Activated CD8-positive, alpha-beta memory T cell treated with anti-CD3 and anti-CD28 coated beads for 1 hour (primary cell): ENCODE measurements at places on chromosomes 6 and 20.

DNA sequence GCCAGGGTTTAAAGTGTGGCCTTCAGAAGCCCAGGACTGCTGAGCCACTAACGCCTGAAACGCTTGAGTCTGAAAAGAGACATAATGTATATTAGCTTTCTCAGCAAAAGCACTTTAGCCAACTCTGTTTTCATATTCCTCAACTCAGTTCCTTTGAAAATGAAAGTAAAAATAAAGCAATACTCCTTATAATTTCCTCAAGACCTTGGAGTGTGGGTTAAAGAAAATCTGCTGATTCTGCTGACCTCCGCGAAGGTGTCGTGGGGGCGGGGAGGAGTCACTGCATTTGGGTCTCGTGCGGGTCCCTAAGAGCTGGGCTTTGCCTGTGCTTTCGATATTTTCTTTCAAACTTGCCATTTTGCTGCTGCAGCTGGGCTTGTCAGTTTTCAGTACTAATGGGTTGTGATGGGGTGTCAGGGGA lies 142.2 kb upstream of the ARID1B start:
- DNase-seq = no peak

DNA sequence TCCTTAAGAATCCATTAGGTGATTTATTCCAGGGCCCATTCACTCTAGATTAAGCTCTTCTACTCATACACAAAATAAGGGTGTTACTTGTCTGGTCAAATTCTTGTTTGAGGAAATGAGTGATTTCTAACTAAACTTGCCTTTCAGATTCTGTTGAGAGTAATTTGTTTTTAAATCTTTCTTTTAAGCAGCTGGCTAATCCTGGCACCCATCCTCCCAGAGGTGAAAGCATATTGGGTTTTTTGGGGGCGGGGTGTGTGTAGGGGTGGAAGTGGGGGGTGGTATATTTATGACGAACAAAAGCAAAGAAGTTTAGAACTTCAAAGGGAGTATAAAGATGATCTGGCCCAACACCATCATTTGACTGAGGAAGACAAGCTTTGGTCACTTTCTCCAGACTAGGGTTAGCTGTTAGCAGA lies 94.7 kb downstream of the RTN4IP1 start:
- no peak for DNase-seq

- DNase-seq = no peak
Measured at GRCh38 chr20:17541996-17542395, 10.8 kb upstream of the BFSP1 start.

DNA sequence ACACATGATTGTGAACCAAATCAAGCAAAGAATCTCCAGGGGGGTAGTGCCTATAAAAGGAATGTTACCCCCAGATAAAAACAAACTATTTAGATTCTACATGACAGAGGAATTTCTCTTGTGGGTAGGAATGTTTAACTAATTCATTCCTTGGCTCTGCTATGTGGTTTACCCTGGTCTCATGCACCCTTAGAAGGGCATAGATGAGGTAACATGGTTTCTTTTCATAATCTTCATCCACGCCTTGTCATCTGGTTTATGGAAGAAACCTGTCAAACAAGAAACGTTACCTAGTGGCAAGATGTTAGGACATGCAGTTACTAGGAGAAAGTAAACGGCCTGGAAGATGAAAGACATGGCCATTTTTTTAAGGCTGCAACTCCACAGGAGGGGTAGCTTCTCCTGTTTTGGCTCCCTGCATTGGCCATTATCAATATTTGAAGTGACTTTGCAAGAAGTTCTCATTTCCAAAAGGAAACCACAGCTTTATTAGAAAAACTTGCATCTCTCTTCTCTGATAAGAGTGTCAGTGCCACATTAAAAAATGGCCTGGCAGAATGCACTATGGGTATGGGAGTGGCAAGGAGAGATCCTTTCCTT lies 45.5 kb downstream of the STX11 start:
- DNase-seq = no peak

GRCh38 chr6:53151676-53152075 lies 3.0 kb upstream of the GCM1 start:
- DNase-seq = no peak

DNA sequence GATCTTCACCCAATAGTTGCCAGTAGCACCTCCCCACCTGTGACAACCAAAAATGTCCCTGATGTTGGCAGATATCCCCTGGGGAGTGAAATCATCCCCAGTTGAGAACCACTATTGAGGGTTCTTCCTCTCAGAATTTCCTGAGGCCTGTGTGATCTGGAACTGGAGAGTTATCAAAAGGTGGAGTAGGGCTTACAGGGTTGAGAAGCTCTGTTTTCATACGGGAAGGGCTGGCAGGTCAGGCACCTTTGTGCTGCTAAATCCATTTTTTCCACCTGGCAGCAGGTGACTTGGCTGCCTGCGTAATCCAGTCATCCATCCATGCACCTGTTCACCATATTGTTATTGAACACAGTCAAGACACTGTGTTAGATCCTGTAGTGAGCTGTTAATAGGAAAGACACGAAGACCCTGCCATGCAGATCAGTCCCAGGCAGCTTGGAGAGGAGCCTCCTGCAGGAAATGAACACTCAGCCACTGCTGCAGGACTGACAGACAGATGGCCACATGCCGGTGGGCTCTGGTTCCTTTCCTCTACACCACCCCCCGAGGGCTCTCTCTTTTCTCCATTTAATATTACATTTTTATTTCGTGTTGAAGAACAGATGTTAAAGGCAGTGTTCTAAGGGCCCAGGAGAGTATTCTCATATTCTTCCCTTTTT lies 5.4 kb downstream of the DUSP22 start:
- DNase-seq = no peak

GRCh38 chr6:45902984-45903383 lies 112.7 kb downstream of the CLIC5 start:
- no peak for DNase-seq

GRCh38 chr20:8331740-8332412 lies 199.8 kb downstream of the PLCB1 start:
- no peak for DNase-seq

GRCh38 chr20:51931371-51931781 lies 129.1 kb upstream of the SALL4 start:
- DNase-seq = no peak

DNA sequence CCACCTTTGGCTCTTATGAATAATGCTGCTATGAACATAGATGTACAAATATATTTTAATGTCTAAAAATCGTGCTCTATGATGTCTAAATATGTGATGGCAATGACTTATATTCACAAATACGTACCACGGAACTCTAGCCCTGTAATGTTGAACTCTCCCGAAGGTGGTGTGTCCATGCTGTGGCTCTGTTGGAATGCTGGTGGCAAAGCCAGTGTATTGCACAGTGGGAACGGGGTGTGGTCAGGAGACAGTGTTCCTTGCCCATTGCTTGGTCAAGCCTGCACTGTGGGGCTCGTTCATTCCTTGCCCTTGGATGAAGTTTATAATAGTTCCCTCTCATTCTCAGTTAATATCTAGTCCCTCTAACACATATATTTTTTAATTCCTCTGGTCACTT lies 109.6 kb downstream of the MTHFD1L start:
- no peak for DNase-seq
